Stimulated activated CD8-positive, alpha-beta memory T cell treated with anti-CD3 and anti-CD28 coated beads, Interleukin-7, amount 100 ng/mL, for 4 hours (primary cell): ENCODE measurements at places on chromosomes 2 and 18.
A peak's percentile ranks its signal among the peaks of the same experiment; 100 is the strongest.

GRCh38 chr18:9714266-9715087 lies 6.4 kb downstream of the RAB31 start:
- DNase-seq, result no peak

- DNase-seq, result no peak
These were observed 119.7 kb downstream of the UPP2 start for GRCh38 chr2:158221063-158222020.

- peak; percentile 42 for DNase-seq
These were observed 3.3 kb upstream of the GPBAR1 start for GRCh38 chr2:218257390-218257981.

DNA sequence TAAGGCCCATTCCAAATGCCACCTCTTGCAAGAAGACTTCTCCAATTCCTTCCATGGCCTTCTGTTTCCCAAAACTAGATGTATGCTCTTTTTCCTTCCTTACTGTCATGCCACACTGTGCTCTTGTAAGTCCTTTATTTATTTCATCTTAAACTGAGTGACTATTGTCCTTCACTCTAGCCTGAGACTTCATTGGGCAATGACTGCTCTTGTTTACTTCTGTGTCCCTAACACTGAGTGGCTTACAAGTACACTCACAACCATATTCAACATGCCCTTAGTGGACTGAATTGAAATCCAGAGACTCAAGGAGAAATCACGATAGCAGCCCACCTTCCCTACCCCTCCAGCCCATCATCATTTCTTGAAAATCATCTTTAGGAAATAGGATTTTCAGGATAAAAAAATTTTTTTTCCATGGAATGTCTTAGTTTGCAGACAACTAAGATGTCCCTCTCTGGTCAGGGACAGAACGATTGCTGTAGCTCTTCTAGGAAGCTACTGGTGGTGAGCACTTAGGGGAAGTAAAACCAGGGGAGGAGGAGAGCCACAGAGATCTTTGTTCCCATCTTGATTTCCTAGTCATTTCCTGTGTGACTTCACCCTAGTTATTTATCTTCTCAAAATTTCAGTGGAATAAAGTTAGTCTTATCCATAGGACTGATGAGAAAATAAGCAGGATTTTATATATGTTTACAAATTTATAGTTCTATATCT lies 80.7 kb downstream of the CYRIA start:
- no peak for DNase-seq

GRCh38 chr18:58336605-58337004 lies 292.3 kb downstream of the ALPK2 start:
- no peak for DNase-seq

GRCh38 chr2:168939918-168940317 lies 38.8 kb downstream of the G6PC2 start:
- DNase-seq, result no peak

DNA sequence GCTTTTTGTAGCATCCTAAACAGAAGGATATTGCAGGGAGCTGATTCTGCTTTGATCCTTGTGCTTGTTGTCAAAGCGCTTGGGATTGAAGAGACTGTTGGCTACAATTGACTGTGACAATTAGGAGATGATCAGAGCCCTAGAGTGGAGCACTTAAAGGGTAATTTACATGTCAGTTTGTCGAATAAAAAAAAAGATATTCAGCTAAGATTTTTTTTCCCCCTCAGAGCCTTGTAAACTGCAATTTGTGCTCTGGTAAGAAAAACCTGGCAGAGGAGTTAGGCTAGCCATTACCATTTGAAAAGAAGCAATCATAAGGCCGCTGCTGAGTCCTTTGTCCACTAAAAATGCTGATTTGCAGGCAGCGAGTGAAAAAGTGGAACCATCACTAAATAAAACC lies 47.8 kb upstream of the ZEB2 start:
- no peak for DNase-seq

DNA sequence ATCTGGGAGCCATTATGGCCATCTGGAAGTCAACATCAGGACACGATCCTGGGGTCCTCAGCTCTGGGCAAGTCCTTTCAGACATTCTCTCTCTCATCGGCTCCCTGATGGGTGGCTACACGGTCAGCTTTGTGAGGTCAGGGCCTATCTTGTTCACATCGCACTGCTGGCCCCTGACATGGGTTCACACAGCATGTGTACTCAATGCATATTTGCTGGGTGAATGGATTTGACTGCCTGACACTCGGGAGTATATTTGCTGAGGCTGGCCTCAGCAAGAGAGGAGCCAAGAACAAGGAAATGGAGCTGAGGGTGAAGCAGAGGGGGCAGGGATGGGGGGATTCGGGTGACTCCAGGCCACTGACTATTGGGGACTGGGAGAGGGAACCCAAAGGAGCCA lies 50.5 kb downstream of the SLC4A5 start:
- no peak for DNase-seq

- no peak for DNase-seq
These were observed 487.2 kb upstream of the RAB12 start for GRCh38 chr18:8121942-8122480.

GRCh38 chr2:230492107-230492506 lies 76.1 kb downstream of the SP100 start:
- DNase-seq, result no peak

GRCh38 chr2:162067596-162067995 lies 6.4 kb downstream of the DPP4 start:
- DNase-seq, result no peak

DNA sequence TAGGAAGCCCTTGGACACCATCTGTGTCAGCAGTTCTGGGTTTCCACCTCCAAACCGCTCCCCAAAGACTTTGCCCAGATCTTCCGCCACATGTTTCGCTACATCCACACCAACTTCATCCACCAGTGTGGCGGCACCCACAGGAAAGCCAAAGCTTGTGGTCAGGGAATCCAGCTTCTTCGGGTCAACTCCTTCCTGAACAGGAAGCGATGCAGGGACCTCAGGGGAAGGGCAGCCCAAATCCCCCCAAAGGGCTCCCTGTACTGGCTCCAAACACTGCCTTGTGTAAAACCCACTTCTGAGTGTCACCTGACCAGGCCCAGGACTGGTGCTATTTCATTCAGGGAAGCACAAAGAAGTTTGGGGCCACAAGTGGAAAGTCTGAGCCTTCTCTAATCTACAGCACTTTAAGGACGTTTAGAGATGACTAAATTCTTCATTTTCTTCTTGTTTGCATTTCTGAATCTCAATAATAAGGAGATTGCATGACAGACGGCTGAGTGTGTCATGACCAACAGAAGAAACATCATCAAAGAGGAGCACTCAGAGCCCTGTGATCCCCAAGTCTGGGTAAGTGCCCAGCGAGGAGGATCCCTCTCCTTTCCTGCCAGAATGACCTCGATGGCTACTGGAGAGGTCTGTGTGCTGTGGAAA lies 20.8 kb downstream of the GAREM2 start:
- no peak for DNase-seq

GRCh38 chr2:142734231-142734630 lies 143.2 kb upstream of the KYNU start:
- no peak for DNase-seq

GRCh38 chr18:8424481-8424880 lies 184.8 kb upstream of the RAB12 start:
- no peak for DNase-seq

DNA sequence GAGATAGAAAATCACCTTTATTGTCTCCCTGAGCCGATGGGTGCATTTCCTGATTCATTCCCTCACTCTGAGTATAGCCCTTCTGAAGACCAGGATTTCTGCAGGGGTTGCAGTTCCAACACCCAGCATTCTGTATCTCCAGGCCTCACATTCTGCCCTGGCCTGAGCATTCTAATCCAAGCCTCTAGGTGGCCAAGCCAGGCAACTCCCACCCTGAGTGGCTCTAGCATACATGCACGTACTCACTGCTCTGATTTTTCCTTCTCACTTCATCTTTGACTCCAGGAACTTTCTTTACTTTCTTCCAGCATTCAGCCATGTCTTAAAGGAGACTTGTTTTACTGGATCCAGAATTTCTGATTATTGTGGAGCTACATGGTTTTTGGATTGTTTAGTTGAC lies 100.7 kb upstream of the STK39 start:
- DNase-seq, result no peak

DNA sequence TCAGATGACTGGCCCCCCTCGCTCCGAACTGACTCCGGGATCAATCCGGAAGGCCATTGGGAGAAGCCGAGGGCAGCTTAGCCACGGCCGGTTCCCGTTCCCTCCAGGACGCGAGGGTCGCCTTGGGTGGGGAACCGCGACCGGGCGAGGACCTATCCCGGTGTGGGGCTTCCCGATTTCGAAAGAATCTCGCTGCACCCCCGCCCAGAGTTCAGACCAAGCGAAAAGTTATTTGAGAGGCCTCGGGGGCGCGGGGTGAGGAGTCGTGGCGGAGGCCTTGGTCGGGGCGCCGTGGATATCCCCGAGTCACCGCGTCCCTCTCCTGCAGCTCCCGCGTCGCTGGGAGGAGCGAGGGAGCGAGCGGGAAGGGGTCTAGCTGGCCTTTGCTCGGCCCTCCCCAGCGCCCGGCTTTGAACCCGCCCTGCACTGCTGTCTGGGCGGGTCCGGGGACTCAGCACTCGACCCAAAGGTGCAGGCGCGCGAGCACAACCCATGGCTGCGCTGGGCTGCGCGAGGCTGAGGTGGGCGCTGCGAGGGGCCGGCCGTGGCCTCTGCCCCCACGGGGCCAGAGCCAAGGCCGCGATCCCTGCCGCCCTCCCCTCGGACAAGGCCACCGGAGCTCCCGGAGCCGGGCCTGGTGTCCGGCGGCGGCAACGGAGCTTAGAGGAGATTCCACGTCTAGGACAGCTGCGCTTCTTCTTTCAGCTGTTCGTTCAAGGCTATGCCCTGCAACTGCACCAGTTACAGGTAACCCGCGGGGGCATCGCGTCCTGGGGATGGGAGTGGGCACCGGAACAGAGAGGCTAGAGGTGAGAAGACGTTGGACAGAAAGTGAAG lies at the start of gene CYP27A1:
Gene CYP27A1 (plus strand): TSS at position 457 of the 837 bp plus-strand sequence. CDS start 36 bp downstream, at position 493.
- DNase-seq, result no peak

GRCh38 chr2:58812771-58813344 lies 571.7 kb upstream of the FANCL start:
- no peak for DNase-seq

DNA sequence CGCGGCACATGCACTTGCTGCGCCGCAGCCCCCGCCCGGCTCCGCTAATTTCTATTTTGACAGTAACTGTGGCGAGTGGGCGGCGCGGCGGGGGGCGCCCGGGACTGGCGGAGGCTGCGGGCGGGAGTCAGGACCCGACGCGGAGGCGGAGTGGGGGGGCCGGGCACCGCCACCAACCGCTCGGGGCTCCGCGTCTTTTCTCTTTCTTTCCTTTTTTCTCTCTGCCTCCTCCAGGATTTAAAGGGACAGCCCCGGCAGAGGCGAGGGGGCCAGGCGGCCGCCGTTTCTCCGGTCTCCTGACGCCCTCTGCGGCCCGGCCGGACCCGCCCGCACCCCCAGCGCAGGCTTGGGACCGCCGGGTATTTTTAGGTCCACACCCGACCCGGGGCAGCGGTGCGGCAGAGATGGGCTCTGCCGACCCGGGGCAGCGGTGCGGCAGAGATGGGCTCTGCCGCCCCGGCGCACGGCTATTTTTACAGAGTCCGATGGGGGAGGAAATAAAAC lies 460 bp upstream of the ZBTB7C start:
- DNase-seq, result no peak

DNA sequence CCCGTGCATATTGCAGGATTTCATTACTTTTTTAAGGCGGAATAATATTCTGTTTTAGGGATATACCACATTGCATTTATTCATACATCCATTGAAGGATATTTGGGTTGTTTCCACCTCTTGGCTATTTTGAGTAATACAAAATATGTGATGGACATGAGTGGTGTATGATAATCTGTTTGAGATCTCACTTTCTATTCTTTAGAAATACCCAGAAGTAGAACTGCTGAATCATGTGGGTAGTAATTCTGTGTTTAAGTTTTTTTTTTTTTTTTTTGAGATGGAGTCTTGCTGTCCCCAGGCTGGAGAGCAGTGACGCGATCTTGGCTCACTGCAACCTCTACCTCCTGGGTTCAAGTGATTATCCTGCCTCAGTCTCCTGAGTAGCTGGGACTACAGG lies 201.4 kb downstream of the NYAP2 start:
- DNase-seq, result no peak

DNA sequence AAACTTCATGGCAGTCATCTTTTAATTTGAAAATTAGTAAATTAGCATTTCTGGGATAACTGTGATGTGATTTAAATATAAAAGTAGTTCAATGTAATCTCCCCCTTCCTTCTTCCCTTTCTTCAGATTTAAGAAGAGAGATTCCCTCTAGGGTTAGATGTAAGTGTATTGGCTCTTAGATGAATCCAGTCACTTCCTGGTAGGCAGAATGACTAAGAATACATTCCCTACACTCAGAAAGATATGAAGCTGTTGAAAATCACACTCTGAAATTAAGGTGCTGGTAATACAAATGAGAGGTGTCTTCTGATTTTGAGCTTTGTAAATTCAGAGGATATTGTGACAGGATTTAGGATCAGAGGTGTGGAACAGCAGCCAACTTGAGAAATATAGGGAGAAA lies 71.6 kb downstream of the TDRD15 start:
- DNase-seq, result no peak
